ENCODE measurements at places on chromosomes 3 and 15.

DNA sequence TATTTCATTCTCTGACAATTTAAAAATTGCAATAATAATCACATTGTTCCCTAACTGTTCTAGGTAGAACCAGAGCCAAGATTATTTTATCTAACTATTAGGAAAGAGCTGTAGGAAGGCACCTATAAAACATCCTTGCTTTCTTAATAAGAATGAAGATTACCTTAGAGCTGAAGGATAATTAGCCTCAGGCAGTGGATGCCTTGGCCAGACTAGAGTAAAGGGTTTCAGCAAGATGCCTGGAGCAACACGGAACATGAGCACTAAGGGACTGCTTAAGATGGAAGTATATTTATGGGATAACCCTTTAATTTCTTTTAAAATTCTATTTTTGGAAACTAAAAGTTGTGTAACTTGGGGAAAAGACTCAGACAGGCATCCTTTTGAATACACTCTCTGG lies 456.6 kb upstream of the RBMS3 start:
- DNase-seq = no peak

DNA sequence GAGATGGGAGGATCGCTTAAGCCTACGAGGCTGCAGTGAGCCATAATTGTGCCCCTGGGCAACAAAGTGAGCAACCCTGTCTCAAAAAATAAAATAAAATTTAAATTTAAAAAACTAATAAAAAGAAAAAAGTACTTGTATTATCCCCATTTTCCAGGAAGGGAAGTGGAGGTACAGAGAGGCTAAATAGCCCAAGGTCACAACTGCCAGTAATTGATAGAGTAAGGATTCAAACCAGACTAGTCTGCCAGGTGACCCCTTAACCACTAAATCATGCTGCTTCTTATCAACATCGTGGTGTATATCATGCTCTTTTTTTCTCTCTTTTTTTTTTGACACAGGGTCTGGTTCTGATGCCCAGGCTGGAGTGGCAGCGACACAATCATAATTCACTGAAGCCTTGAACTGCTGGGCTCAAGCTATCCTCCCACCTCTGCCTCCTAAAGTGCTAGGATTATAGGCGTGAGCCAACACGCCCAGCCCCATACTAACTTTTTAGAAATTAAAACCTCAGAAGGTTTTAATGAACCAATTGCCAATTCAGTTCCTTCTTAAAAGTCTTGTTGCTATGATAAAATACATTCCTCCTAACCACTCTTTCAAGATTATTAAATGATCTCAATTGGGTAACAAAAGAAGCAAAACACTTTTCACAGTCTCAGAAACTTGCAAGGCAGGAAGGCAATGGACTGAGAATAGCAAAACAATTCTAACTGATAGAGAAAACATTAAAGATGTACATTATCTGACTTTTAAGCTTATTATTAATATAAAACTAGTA lies 30.5 kb downstream of the HERC1 start:
- no peak for DNase-seq

GRCh38 chr3:169203631-169204550 lies 459.6 kb downstream of the MECOM start:
- no peak for DNase-seq

GRCh38 chr15:46921891-46922290 lies 795.4 kb upstream of the SEMA6D start:
- DNase-seq = no peak

- DNase-seq = no peak
Measured at GRCh38 chr3:66957367-66957766, 40.7 kb upstream of the KBTBD8 start.

GRCh38 chr15:78040653-78041244 lies 36.8 kb downstream of the TBC1D2B start:
- DNase-seq = no peak
